ENCODE measurements at places on chromosomes 13 and 19.

GRCh38 chr13:21304256-21304655 is 127.8 kb downstream of the MRPL57 start:
- no peak for DNase-seq

DNA sequence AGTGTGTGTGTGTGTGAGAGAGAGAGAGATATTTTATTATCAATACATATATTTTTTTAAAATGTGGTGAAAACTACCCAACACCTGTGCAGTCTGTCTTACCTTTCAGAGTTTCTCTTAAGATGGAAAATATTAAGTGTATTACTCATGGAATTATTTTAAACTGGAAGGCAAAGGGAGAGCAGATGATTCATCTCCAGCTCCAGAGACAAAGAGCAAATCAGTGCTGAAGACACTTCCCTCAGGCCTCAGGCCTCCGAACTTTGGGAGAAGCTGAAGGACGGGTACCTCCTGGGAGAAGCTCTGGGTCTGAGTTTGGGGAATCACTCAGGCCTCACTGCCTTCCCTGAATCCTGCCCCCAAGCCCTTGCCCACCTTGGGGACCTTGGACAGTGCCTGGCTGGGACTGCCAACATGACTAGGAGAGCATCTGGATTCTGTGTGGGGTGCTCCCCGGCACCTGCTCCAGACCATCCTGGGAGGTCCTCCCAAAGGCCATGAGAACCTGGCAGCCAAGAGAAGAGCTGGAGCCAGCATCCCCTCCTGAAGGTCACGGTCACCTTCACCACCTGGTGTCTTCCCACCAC is 170.4 kb upstream of the UBL3 start:
- DNase-seq, result no peak

DNA sequence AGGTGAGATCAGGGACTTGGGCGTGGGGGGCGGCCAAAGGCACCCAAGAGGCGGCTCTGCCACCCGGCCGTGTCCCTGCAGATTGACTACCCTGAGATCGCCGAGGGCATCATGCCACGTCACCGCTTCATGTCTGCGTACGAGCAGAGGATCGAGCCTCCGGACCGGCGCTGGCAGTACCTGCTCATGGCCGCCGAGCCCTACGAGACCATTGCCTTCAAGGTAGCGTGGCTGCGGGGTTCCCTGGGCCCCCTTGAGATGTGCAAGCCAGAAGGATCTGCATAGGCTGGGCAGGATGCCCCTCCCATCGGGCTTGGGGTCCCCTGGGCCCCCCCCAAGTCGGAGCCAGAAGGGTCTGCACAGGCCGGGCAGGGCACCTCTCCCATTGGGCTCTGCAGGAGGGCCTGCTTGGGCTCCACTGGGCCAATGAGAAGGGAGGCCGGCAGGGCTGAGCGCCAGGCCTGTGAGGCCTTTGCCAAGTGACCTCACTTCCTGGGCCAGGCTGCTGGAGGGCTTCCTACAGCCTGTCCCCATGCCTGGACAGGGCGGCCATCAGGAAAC is 2.2 kb upstream of the AMH start:
- no peak for DNase-seq

- DNase-seq, result peak; percentile 63
These were observed 9.1 kb upstream of the CDC16 start for GRCh38 chr13:114225610-114226009.

DNA sequence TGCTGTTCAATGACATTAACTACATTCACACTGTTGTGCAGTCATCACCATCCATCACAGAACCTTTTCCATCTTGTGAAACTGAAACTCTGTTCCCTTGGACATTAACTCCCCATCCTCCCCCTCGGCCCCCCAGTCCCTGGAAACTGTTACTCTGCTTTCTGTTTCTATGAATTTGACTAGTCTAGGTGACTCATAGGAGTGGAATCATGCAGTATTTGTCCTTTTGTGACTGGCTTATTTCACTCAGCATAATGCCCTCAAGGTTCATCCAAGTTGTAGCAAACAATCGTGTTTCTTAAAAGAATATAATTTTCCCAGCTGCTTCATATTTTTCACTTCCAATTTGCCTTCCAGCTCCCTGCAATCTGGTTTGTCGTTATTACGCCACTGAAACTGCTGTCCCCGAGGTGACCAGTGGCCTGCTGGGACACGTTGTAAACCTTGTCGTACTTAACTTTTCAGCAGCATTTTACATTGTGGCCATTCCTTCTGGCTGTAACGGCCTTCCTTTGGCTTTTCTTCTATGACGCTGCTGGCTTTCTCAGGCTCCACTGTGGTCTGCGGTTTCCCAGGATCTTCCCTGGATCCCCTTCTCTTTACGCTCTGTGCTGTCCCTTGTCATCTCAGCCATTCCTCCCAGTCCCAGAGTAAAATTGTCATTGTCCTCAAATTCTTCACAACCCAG is 74.0 kb downstream of the DHRS12 start:
- peak; percentile 74 for DNase-seq

DNA sequence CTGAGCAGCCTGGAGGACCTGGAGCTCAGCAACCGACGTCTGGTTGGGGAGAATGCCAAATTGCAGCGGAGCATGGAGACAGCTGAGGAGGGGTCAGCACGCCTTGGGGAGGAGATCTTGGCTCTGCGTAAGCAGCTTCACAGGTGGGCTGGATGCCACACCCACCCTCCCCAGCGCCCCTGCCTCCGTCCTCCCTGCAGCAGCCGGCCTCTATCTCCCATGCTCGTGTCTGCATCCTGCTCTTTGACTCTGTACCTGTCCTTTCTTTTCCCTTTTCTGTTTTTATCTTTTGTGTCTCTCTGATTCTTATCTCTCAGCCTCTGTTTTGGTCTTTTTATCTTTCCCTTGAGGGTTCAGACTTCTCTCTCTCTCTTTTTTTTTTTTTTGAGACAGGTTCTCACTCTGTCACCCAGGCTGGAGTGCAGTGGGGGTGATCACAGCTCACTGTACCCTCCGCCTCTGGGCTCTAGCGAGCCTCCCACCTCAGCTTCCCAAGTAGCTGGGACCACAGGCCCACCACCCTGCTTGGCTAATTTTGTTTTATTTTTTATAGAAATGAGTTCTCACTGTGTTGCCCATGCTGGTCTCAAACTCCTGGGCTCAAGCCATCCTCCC is 10.1 kb downstream of the KASH5 start:
- DNase-seq, result no peak

DNA sequence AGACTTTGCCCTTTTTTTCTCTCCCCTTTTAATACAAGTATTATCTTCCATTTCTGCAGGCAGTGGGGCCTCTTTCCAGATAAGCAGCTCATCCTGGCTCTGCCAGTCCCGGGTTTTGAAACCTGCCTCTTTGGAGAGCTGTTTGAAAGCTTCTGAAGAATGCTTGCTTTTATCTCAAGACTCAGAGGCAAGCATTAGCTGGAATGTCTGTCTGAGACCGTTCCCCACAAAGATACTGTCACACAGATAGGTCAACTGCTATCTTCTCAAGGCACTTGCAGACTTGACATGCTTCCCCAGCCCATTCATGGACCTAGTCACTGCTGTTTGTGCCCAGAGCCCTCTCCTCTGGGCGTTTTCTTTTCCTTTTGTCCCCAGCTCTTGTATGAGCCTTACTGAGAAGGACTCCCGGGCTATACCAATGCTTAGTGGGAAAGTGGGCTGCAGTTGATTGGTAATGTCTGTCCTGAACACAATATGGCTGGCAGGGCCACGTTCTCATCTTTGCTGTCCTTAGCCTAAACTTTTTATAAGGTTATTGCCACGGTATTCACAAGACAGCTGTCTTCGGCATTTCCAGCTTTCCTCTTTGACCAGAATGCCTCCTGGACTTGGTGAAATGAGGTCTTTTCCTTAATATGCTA is 13.4 kb downstream of the SERP2 start:
- no peak for DNase-seq

DNA sequence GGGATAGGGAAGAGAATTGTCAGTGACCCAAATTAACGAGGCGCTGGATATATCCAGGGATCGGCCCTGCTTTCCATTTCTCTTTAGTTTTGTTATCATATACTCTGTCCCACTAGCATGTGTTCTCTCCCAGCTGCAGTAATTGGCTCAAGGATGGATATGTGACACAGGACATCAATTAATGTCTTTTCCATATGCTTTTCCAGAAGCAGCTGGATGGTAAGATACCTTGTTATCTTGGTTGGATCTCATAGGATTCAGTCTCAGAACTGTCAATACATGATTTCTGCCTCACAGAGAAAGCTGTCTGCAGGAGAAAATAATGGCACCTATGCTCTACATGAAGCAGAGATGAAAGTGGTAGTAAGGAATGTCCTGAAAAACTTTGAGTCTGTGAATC is 157.1 kb upstream of the SPRY2 start:
- DNase-seq, result no peak

DNA sequence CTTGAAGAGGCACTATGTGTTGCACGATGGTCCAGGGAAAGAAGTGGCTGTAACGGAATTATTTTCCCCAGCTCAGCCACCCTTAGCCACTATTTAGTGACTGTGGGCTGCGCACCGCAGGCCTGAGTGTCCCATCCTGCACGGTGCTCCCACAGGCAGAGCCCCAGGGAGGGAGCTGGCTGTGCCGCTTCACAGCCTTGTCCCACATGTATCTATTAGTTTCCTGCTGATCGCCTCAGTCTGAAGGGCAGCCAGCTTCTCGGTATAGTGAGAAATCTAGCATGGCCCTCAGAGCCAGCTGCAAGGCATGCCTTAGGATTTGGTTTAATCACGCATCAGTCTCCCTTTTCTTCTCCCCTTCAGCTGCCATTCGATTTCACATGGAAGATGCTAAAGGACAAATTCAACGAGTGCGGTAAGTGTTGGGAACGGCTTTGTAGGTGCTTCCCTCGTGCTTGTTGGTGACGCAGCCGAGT is 15.7 kb downstream of the PRAM1 start:
- no peak for DNase-seq

- DNase-seq, result no peak
These were observed 14.0 kb downstream of the GNA15 start for GRCh38 chr19:3149526-3150505.

DNA sequence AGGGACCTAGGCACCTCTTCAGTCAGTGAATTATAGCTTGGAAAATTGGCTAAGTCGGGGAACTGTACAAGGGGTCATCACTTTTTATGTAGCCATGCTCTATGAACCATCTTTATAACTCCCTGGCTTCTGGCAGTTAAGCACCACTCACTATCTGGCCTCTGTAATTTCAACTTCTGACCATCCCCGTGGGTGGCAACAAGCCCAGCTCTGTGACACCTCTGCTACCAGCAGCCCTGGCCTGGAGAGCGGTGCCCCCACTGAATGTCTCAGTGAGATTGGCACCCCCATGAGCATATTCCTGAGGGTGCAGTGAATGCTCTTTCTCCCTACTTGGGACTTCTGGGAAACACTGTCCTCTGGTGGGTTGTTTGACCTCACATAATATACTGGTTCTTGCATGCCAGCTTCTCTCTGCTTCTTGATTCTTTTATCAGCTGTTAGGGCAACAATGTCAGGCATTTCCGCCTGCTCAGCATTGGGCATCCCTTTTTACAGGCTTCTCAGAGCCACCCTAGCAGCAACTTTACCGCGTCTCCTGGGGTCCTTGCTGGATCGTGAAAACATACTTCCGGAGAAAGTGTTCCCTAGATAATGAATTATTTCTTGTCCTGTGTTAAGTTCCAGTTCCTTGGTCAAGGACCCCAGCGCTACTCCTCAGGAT is 10.4 kb downstream of the KL start:
- peak; percentile 34 for DNase-seq

DNA sequence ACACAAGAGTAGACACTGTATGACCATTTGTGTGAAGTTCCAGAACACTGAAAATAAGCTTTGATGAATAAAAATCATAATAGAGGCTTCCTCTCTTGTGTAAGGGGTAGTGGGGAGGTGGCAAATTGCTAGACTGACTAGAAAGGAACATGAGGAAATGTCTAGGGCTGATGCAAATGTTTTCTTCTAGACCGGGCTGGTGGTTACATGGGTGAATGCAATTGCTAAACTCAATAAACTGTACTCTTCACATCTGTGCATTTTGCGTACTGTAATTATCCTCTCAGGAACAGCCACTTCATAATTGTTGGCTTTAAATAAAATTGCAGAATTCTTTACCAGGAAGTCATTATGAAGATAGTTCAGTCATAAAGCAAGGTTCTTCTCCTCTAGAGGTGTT is 5.2 kb upstream of the KBTBD7 start:
- no peak for DNase-seq

- no peak for DNase-seq
These were observed 8.7 kb upstream of the IGFL3 start for GRCh38 chr19:46133101-46133627.

GRCh38 chr13:89205856-89206520 is 1534.8 kb downstream of the SLITRK5 start:
- DNase-seq, result no peak

- DNase-seq, result no peak
These were observed 190.4 kb downstream of the DCLK1 start for GRCh38 chr13:35940734-35941133.

GRCh38 chr13:40762849-40763248 is 8.1 kb downstream of the MRPS31 start:
- peak; percentile 47 for DNase-seq

- no peak for DNase-seq
These were observed 4.4 kb downstream of the HAS1 start for GRCh38 chr19:51719251-51719988.

DNA sequence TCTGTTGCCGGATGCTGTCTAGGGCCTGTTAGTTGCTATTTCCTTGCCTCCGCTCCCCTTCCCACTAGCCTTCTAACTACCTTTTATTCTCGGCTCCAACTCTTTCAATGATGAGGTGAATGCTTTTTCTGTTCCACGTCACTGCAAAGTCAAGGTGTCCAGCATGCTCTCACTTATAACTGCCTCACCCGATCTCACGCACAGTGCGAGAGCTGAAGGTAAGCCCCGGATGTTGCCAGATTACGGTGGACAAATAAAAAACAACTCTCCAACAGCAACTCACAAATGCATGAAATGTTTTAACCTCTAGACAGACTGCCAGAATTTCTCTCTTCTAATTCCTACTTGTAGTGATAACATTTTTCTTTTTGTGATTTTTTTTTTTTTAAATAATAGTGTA is 169.9 kb downstream of the STK24 start:
- no peak for DNase-seq

DNA sequence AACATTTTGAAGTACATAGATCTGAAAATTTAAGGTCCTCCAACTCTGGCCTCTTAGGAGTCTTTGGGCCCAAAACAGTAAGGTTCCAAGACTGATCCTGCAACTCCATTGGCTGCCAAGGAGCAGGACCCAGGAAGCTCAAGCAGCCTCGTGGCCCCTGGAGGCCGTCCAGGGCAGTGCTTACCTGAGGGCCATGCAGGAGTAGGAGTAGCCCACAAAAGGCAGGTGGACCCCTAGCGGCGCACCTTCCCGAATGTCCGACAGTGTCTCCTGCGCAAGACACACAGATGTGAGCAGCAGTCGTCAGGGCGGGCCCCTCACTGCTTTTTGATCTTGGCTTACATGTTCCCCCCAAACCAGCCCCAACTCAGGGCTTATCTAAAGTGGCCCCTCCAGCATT is 5.7 kb upstream of the SIX5 start:
- DNase-seq, result no peak

GRCh38 chr19:37975071-37975470 is 68.1 kb downstream of the SIPA1L3 start:
- DNase-seq, result no peak

- DNase-seq, result no peak
These were observed 8.3 kb downstream of the TRPM4 start for GRCh38 chr19:49165865-49166301.

- DNase-seq, result no peak
These were observed 1292.4 kb upstream of the MIR17HG start for GRCh38 chr13:90055121-90055520.
